ENCODE measurements at places on chromosomes 13 and 19. TPM values are rescaled to one million over a fixed set of nuclear protein-coding genes. Genes with fewer than 3 reads are reported as not detected.

GRCh38 chr19:11293433-11294389 lies 2.2 kb upstream of the TSPAN16 start:
- peaks cover 6% of the 10 kb centered on the region for H3K4me1 ChIP-seq
- H3K36me3 ChIP-seq, result no peaks in the 10 kb centered on the region
- peaks cover 5% of the 10 kb centered on the region for H3K27me3 ChIP-seq
- no peak overlapping the region for H3K4me3 ChIP-seq
- H3K27ac ChIP-seq, result no peak overlapping the region

- H3K4me3 ChIP-seq, result no peak overlapping the region
- H3K4me1 ChIP-seq, result no peaks in the 10 kb centered on the region
- DNase-seq, result no peak
- no peak overlapping the region for H3K27ac ChIP-seq
- H3K27me3 ChIP-seq, result peaks cover 9% of the 10 kb centered on the region
These were observed 46.8 kb downstream of the TEX26 start for GRCh38 chr13:30978981-30979956.

DNA sequence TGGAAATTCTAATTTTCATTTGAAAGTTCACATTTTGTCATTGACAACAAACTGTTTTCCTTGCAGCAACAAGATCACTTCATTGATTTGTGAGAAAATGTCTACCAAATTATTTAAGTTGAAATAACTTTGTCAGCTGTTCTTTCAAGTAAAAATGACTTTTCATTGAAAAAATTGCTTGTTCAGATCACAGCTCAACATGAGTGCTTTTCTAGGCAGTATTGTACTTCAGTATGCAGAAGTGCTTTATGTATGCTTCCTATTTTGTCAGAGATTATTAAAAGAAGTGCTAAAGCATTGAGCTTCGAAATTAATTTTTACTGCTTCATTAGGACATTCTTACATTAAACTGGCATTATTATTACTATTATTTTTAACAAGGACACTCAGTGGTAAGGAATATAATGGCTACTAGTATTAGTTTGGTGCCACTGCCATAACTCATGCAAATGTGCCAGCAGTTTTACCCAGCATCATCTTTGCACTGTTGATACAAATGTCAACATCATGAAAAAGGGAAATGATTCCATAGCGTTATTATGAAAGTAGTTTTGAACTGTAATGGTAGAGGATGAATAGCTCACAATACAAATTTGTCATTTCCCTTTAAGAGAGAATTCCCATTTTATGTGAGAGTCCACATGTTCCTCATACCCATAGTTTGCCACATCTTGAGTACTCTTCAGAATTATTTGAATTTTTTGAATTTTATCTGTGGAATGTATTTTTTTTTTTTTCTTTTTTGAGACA lies 2.6 kb downstream of the BRCA2 start:
- no peaks in the 10 kb centered on the region for H3K27me3 ChIP-seq
- peaks cover 11% of the 10 kb centered on the region for H3K36me3 ChIP-seq

DNA sequence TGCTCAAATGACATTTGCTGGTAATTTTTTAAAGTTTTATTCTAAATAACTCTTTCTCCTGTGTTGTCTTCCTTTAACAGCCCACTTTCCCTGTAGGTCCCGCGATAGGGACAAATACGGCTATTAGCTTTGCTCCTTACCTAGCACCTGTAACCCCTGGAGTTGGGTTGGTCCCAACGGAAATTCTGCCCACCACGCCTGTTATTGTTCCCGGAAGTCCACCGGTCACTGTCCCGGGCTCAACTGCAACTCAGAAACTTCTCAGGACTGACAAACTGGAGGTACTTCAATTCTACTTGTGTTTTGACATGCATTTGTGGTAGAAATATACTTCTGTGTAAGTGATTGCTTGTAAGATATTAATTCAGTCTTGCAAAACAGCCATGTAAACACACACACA lies 91.0 kb upstream of the RAP2A start:
- H3K4me3 ChIP-seq, result no peak overlapping the region
- no peak for DNase-seq
- H3K36me3 ChIP-seq, result peaks cover 48% of the 10 kb centered on the region
- H3K27ac ChIP-seq, result no peak overlapping the region
- H3K27me3 ChIP-seq, result no peaks in the 10 kb centered on the region

DNA sequence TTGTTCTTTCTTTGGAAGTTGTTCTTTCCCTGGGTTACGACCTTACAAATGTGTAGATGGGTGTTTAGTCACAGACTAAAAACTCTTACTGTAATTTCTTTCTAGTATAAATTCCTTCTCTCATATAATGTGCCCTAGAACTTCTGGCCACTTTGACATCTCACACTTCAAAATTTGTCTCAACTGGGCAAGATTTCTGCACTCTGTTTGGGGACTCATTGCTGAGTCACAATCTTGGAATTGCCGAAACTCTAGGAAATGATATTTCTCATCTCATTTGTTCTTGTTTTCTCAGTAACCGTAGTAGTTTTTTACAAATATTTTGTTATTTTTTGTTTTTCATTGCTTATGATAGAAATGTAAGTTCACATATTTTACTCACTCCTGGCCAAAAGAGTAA lies 2523.2 kb upstream of the PCDH20 start:
- no peaks in the 10 kb centered on the region for H3K4me1 ChIP-seq
- no peaks in the 10 kb centered on the region for H3K27me3 ChIP-seq
- no peaks in the 10 kb centered on the region for H3K36me3 ChIP-seq
- H3K4me3 ChIP-seq, result no peak overlapping the region
- no peak for DNase-seq
- H3K27ac ChIP-seq, result no peak overlapping the region

PGLYRP1 gene
- not detected for total RNA-seq

CGB8 gene
- total RNA-seq, result not detected

DNA sequence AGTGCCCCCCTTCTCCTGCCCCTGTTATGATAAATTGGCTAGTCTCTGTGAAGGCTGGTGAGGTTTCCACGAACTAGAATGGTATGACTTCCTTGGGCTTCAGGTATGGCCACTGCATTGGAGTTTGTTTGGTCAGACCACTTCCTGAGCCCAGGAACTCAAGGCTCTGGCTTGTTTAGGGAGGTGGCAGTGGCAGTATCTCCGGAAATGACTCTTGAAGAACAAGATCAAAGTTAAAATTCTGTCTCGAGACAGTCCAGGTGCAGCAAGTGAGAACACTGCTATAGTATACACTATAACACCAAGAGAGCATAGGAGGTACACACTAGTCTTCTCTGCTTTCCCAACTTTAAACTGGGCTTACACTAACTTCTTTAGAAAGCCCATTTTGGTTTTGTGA lies 309.1 kb downstream of the KLF12 start:
- H3K27me3 ChIP-seq, result no peaks in the 10 kb centered on the region
- no peak for DNase-seq
- peaks cover 10% of the 10 kb centered on the region for H3K36me3 ChIP-seq
- H3K4me1 ChIP-seq, result peaks cover 23% of the 10 kb centered on the region
- H3K27ac ChIP-seq, result no peak overlapping the region
- no peak overlapping the region for H3K4me3 ChIP-seq

GRCh38 chr13:47184321-47184720 lies 287.5 kb upstream of the HTR2A start:
- H3K4me3 ChIP-seq, result no peak overlapping the region
- no peaks in the 10 kb centered on the region for H3K4me1 ChIP-seq
- no peak overlapping the region for H3K27ac ChIP-seq

KLF12 gene
- 33.9 TPM for total RNA-seq

CRX gene
- total RNA-seq, result not detected

ZNF221 gene
- 2.6 TPM for total RNA-seq

GRCh38 chr19:41001243-41001971 lies 10.3 kb downstream of the CYP2B6 start:
- H3K4me3 ChIP-seq, result no peak overlapping the region
- no peaks in the 10 kb centered on the region for H3K36me3 ChIP-seq
- DNase-seq, result no peak
- no peaks in the 10 kb centered on the region for H3K4me1 ChIP-seq
- H3K27me3 ChIP-seq, result peaks cover 24% of the 10 kb centered on the region

Data from activated B cell treated with CpG ODN at 0.5 μM for 24 hours (primary cell).